ENCODE measurements at places on chromosomes 11 and 22.

- DNase-seq: no peak
Observed at GRCh38 chr22:44263547-44263946, 49.2 kb downstream of the SHISAL1 start.

DNA sequence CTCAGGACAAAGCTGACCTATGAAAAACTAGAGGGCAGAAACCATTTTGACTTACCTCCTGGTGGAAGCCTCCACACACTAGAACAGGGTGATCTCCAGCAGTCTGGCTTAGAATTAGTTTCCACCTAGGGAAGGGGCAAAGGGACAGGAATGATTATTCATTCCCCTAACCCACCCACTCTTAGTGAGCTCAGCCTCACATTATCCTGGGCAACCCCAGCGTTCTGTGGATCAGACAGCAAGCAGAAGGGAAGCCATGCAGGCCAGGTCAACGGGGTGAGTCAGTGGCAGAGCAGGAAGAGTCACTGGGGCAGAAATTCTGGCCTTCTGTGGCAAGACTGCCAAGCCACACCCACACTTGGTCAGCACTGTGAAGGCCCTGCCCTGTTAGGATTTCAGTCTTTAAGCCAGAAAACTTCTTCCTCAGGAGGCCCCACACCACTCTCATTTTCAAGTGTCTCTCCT is 10.5 kb downstream of the NUMA1 start:
- no peak for DNase-seq

DNA sequence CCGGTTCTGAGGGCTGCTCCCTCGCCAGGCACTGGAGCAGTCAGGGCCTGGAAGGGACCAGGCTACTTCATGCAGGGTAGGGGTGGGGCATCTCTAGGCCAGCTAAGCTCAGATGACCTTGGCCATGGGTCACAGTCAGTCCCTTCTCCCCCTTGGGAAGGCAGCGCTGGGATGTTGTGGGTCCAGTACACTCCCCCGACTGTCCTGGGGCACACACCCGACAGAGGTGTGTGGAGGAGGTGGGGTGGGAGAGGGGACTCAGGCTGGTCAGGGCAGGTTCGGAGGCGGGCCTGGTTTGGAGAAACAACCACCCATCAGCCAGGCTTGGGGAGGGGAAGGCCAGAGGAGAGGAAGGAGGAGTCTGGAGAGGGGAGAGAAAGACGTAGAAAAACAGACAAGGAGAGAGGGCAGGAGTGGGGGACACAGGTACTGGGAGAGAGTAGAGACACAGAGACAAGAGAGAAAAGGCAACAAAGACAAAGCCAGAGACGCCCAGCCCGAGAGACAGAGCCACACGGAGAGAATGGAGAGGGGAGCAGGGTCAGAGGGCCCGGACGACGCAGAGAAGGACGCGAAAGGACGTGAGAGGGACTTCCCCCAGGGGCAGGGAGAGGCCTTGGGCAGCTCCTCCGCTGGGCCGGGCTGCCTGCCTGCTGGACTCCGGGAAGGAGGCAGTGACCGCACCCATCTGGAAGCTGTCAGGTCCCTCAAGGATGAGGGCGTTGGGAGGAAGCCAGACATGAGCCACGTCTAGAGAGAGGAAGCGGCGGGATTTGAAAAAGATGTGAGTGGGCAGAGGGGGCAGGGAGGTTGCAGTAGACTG is 30.6 kb upstream of the TSKU start:
- DNase-seq: no peak

DNA sequence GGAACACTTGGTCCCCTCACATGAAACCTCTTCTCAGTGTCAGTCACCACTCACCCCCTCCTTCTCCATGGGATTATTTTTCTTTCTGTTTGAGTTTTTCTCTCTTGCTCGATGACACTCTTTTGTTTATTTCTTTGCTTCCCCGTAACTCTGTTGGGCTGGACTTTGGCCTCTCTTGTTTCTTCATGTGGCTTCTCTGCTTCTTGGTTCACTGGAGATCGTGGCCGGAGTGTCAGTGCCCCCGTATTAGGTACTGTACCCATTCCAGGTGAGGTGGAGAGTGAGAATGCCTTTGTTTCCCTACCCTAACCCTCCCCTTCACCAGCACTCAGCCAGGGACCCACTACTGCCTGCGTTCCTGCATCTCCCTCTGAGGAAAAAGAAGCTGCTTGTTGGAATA is 32.5 kb downstream of the CYB5R2 start:
- no peak for DNase-seq

DNA sequence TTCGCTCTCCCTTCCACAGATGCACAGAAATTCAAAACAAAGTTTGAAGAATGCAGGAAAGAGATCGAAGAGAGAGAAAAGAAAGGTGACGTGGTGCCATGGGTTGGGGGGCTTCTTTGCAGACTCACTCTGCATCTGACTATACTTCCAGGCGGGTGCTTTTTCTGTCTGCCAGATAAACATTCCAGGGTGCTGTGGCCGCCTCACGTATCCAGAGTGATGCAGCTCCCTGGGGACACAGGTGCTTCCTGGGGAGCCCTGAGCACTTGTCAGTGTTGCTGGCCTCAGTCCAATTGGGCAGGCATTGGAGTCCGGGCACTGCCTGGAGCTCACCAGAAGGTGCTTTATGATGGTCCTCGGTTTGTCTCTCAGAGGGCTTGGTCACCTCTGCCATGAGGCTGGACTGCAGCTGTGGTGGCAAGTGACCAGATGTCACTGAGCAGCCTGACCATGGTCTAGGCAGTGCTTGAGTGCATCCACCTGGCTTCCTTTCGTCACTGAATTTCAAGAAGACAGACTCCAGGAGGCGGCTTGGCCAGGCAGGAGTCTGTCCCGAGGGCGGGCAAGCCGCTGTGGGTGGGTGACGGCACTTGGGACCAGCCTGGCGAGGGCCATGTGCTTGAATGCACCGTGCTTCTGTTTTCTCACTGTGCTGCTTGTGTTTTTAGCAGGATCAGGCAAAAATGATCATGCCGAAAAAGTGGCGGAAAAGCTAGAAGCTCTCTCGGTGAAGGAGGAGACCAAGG is 5.1 kb upstream of the ZDHHC8 start:
- no peak for DNase-seq

DNA sequence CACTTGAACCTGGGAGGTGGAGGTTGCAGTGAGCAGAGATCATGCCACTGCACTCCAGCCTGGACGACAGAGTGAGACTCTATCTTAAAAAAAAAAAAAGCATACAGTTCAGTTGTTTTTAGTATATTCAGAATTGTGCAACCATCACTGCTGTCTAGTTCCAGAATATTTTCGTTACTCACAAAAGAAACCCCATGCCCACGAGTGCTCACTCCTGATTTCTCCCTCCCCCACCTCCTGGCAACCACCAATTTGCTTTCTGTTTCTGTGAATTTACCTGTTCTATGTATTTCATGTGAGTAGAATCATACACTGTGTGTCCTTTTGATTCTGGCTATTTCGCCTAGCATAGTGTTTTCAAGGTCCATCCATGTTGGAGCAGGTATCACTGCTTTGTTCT is 24.8 kb downstream of the PTPRJ start:
- DNase-seq: no peak

GRCh38 chr22:24153353-24153752 is 27.9 kb upstream of the SUSD2 start:
- no peak for DNase-seq

DNA sequence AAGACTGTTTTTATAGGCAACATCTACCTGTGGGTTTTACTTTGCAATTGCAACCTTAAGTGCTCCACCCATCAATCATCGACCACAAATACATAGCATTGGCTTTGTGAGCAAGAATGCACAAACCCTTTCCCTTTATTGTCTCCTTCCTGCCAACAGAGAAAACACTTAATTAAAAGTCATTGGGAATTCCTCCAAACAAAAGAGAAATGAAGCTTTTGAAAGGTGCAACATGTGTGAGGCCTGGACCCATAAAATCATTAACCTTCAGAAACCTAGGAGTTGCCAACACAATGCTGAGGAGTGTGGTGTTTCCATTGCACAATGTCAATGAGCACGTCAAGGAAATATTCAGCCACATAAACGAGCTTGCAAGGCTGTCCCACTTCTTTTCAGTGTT is 223.2 kb downstream of the BLID start:
- DNase-seq: no peak

DNA sequence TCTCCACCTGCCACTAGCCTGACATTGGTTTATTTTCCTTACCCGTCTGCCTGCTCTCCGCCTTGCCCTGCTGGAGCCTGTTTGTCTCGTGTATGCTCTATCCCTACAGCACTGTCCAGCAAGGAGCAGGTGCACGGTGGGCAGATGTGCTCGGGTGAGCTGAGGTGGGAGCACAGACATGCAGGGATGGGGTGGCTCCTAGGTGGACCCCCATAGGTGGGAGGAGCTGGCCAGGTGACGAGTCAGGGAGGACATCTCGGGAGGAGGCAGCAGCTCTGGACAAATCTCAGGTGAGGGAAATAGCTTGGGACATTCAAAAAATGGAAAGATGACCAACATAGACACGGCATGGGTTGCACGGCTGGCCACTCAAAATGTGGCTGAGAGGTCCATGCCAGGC is 89.2 kb upstream of the SHANK2 start:
- no peak for DNase-seq

DNA sequence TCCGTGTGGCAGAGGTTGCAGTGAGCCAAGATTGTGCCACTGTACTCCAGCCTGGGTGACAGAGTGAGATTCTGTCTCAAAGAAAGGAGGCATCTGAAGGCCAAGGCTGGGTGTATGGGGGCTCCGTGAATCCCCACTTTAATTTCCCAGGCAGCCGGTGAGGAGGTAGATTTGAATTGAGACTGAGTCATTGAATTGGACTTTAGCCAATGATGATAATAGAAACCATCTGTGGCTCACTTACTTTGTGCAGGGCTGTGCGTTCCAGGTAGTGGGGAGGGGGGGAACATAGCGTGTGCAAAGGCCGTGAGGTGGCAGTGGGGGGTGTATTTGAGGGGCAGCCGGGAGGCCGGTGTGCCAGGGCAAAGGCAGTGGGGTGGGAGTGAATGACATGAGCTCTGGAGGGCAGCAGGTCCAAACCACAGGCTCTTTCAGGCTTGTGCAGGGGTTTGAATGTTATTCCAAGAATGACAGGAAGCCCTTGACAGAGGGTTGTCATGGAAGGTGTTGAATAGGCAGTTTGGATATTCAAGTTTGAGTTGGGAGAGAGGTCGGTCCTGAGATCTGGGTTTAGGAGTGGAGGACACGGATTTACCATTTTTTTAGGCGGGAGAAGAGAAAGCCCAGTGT is 6.1 kb downstream of the ARHGAP8 start:
- DNase-seq: no peak

- DNase-seq: no peak
Observed at GRCh38 chr11:1205121-1205986, 17.5 kb upstream of the MUC5B start.

GRCh38 chr11:11998091-11998781 is 10.2 kb downstream of the DKK3 start:
- DNase-seq: no peak

DNA sequence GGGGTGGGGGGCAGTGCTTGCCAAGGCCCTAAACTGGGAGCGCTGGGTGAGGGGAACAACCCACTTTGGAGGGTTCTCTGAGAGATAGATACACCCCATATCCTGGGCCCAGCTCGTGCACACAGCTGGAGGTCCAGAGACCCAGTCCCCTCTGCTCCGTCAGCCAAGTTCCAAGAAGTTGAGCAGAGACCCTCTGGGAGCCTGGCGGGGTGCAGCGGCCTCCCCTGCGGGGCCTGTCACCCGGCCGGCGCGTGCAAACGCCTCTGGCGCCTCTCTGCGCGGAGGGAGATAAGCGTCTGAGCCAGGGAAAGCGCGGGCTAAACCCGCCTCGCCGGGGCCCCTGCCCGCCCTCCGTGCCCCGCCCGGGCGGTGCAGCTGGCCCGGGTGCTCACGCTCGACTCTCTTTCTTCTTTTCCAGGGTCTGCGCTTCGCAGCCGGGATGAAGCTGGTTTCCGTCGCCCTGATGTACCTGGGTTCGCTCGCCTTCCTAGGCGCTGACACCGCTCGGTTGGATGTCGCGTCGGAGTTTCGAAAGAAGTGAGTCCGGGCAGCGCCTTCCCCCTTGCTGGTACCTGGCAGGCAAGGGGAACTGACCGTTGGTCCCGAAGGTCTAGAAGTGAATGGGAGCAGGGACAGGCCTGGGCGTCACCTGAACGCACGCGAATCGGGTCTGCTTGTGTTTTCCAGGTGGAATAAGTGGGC is 540 bp downstream of the ADM start:
- no peak for DNase-seq

DNA sequence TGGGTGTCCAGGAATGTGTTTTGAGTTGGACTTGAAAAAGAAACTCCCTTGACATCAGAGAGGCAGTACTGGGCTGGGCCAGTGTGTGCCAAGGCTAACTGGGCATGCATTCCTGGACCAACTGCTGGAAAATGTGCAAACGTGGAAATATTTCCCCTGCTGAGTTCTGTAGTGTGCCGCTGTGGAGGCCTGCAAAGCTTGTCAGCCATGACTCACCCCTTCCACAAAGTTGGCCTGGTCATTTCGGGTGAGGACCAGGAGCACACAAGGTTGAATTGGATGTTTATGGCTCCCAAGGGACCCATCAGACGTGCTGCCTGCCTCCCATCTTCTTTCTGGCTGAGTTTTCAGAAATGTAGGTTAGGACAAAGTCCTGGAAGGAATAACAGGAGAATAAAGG is 513.1 kb downstream of the MIAT start:
- DNase-seq: no peak

DNA sequence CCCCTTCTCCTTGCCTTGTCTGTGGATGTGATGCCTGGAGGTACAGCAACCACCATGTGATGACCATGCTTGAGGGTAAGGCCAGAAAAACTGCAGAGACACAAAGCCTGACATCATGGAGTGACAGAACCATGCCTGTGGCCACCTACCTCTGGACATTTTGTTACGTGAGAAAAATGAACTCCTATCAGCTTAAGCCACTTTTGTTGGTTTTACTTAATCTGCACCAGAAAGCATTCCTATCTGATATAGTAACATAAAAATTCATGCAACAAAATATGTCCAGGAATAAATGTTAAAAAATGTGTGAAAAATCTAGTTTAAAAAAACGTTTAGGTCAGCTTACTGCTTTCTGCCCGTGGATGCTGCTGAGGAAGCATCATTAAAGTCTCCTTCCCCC is 42.6 kb upstream of the P4HA3 start:
- DNase-seq: no peak

- no peak for DNase-seq
Observed at GRCh38 chr11:90213322-90213721, 9.5 kb downstream of the CHORDC1 start.

- no peak for DNase-seq
Observed at GRCh38 chr11:80635178-80635577, 1194.3 kb upstream of the TENM4 start.

Data from stimulated activated CD4-positive, alpha-beta T cell treated with anti-CD3 and anti-CD28 coated beads, Interleukin-12 subunit alpha, Interleukin-12 subunit beta, amount 100 ng/mL, for 48 hours (primary cell).